Central memory CD4-positive, alpha-beta T cell (primary cell): ENCODE measurements at places on chromosomes 3 and 15.

- no peak for DNase-seq
Observed at GRCh38 chr15:38826880-38827279, 262.3 kb upstream of the RASGRP1 start.

- no peak for DNase-seq
Observed at GRCh38 chr3:66812136-66812535, 186.0 kb upstream of the KBTBD8 start.

DNA sequence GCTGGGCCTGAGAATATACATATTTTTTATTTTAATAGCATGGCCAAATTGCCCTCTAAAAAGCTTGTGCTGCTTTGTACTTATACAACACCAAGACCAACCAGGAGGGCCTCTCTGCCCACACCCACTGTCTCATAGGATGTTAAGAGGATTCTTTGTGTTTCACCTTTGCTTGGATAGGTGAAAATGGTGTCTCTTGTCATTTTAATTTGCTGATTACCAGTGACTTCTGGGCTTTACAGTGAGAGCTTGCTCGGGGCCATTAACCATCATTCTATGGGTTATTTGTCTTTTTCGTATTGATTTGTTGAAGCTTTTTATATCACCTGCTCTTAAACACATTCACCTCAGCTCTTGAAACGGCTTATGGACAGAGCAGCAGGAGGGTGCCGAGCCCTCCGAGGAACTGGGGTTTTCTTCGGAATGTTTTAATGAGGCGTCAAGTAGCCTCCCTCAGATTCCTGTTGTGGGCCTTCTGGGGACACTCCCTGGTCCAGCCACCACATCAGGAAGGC, 10.5 kb downstream of the PTH1R start:
- no peak for DNase-seq

- DNase-seq: no peak
Observed at GRCh38 chr15:91113030-91113429, 13.0 kb downstream of the SV2B start.

DNA sequence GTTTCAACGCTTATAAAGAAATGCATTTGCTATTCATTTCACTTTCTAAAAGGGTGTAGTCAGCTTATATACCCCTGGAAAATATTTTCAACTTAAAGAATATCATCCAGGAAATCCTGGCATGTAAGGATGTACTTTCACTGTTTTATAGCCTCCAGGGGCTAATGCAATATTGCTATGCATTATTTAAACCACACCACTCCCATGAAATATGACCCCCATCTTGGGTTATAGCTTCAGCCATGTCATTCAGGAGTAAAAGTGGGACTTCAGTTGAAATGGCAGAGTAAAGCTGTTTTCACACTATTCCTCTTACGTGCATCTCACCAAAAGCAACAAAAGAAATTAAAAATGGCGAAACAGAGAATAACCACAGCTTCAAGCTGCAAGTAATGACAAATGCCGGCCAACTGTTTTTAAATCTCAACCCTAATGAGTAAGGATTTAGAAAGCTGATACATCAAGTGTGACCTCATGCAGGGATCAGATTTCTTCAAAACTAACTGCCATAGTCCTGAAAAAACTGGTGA, 84.5 kb downstream of the COL6A6 start:
- DNase-seq: no peak
